ENCODE measurements at places on chromosomes 11 and 22.

GRCh38 chr11:46659908-46660307 is 40.5 kb downstream of the ARHGAP1 start:
- no peak for DNase-seq

GRCh38 chr11:373716-374551 is 4.6 kb downstream of the B4GALNT4 start:
- no peak for DNase-seq

GRCh38 chr11:65187971-65188461 is 6.3 kb downstream of the CAPN1 start:
- DNase-seq: no peak

- DNase-seq: no peak
These were observed 2.8 kb upstream of the ZNF195 start for GRCh38 chr11:3381794-3382193.

DNA sequence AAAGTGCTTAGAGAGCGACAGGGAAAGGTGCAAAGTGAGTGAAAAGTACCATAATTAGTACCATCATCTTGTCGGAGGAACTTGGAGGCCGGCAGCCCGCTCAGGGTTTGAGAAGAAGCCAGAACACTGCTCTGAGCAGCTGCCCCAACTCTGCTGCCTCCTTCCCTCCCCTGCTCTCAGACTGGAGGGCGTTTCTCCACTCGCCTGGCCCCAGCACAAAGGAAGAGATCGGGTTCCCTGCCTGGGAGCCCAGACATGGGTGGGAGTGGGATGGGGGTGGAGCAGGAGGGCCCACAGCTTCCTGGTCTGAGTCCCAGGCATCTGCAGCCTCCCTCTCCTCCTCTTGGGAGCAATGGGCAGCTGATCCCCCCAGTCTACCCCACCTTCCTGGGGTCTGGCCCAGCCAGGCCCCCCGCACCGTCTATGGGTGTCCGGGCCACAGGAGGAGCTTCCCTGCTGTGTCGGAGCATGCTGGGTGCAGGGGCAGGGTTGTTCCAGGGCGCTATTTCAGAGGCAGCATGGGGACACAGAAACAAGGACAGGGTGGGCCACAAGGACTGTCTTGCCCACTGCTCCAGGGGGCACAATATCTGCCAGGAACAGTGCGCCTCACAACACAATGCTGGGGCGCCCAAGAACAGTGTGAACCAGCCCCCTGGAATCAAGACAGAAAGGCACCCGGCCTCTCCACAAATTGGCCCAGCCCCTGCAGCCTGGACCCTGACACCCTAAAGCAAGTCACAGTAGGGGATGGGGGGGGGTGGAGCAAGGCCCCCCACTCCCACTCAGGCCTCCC is 4.8 kb downstream of the LIF start:
- DNase-seq: no peak

GRCh38 chr11:93766504-93766903 is 17.6 kb upstream of the MED17 start:
- DNase-seq: no peak

- no peak for DNase-seq
These were observed 44.9 kb downstream of the CPT1A start for GRCh38 chr11:68796801-68797200.

DNA sequence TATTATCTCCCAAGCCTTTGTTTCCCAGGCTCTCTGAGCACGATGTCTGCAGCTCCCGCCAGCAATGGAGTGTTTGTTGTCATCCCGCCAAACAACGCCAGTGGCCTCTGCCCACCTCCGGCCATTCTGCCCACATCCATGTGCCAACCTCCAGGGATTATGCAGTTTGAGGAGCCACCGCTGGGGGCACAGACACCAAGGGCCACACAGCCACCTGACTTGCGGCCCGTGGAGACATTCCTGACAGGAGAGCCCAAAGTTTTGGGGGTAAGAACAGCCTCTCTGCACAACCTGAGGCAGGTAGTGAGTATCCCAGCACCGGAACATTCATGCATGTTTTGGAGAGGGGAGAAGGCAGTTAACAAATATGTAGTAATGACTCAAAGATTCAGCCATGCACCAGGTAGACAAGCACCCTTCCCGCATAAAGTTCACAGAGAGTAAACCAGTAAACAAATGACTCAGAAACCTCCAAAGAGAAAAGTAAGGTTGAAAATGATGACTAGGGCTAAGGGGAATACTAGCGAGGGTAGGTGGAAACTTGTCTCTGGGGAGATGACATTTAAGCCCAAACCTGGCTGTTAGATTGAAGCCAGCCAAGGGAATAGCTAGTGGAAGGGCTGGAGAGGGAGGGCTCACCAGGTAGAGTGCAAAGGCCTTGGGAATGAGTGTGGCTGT is 7.2 kb downstream of the MS4A15 start:
- no peak for DNase-seq
